ENCODE measurements at places on chromosomes 3 and 15.
A peak's percentile ranks its signal among the peaks of the same experiment; 100 is the strongest.

DNA sequence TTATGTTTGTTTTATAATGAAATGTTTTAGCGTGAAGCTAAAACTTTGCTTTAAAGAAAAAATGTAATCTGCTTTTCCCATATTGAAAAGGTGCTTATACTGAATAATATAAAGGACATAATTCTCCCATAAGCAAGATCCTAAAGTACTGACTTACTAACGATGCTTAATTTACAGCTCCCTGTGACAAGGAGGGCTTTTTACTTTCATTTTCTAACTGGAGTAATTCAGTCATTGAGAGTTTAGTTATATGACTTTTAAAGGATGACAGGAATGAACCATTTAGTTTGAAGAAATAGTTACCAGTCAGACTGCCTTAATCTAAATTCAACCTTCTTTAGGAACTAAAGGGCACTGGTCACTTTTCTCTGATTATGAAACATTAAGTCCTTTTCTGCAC, 19.3 kb upstream of the ZPLD1 start:
- DNase-seq, result no peak

- DNase-seq, result no peak
Observed at GRCh38 chr3:107452436-107452835, 70.3 kb upstream of the BBX start.

DNA sequence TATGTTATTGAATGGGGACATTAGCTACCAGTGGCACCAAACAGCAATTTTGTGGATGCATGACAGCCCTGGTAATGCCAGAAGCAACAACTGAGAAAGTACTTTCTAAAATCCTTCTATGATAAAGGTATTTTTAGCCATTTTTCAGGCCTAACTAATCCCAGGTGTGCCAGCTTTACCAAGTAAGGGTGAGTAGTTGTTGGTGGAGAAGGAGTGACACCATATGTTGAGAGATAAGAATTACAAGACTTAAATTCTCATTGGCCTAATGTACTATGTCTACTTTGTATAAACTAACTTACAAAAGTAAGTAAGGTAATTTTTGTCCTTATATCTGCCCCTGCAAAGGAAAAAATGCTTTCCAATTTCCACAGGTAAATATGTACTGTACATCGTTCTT, 4.1 kb upstream of the COX17 start:
- peak; percentile 65 for DNase-seq

DNA sequence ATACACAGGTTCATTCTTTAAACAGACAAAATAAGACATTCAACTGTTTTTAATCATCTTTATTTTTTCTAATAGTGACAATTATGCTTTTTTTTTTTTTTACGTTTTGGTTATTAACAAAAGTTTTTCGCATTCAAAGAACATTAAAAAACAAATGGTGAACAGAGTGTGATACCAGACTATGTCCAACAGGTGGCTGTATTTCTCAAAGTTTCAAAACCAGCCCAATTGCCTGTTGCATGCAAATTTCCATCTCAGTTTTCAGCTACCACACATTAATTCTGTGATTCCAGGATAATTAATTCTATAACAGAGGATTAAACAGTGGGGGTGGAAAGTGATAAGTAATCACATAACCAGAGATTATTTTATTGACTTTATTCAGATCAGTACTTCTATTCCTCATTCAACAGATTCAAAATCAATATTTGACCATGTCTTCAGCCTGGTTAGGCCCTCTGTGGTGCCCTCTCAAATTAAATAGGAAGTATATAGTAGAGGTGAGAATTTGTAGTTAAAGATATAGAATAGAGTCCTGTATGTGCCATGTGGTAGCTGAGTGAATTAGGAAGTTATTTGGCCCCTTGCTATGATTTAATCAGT, 122.2 kb upstream of the DCBLD2 start:
- DNase-seq, result peak; percentile 51

DNA sequence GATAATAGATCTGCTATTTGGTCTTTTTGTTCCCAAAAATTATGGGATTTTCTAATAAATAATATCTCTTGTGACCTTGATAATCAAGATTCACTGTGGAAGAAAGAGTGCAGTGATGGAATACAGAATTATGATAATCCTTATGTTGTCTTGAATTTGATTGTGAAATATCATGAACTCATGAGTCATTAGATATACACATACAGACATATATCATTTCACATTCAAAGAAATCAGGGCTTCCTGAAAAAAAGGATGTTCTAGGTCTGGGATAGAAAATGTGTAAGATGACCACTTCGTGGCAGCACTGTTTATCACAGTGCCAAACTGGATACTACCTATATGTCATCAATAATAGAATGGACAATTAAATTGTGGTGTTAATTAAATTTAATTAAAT, 97.7 kb downstream of the DPH6 start:
- DNase-seq, result no peak

DNA sequence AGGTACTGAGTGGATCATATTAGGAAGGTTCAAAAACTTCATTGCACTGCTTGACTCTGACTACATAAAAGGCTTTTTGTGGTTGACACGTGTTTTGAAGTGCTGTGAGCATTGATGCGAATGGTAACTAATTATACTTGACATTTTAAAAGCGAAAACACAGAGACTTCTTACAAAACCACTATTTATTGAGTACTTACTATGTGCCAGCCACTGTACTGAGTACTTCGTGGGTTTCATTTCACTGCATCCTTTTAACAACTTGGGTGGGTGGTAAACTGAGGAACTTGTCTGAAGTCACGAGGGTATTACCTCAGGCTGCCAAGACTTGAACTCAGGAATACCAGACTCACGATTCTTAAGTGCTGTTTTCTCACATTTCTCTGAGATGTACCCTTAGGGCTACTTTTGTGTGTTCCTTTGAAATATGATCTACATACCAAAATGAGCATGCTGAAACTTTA, 45.3 kb upstream of the PPP4R2 start:
- no peak for DNase-seq

GRCh38 chr15:99974246-99974645, 241.0 kb upstream of the LYSMD4 start:
- no peak for DNase-seq

- no peak for DNase-seq
Observed at GRCh38 chr3:52684184-52684583, 1.5 kb downstream of the PBRM1 start.

GRCh38 chr3:160754371-160754854, 1.6 kb upstream of the PPM1L start:
- peak; percentile 65 for DNase-seq

GRCh38 chr3:166663194-166663593, 716.9 kb downstream of the ZBBX start:
- DNase-seq, result no peak

- DNase-seq, result no peak
Observed at GRCh38 chr3:149933008-149933407, 37.7 kb downstream of the PFN2 start.

DNA sequence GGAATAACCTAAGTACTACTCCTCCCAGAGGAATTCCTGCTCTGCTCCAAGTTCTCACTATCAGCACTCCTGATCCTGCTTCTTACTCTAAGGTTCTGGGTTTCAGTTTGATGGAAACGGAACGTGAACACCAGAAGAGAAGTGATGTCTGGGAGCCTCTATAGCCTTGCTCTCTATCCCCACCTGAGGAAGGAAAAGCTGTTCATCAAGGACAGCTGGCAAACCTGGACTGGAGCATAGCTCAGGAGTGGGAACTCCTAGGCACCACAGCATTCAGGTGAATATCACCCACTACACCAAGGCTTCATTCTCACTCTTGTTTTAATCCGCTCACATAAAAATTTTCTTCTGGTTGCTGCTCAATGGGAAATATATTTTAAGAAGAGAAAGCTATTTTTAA, 13.0 kb upstream of the CADPS start:
- no peak for DNase-seq

DNA sequence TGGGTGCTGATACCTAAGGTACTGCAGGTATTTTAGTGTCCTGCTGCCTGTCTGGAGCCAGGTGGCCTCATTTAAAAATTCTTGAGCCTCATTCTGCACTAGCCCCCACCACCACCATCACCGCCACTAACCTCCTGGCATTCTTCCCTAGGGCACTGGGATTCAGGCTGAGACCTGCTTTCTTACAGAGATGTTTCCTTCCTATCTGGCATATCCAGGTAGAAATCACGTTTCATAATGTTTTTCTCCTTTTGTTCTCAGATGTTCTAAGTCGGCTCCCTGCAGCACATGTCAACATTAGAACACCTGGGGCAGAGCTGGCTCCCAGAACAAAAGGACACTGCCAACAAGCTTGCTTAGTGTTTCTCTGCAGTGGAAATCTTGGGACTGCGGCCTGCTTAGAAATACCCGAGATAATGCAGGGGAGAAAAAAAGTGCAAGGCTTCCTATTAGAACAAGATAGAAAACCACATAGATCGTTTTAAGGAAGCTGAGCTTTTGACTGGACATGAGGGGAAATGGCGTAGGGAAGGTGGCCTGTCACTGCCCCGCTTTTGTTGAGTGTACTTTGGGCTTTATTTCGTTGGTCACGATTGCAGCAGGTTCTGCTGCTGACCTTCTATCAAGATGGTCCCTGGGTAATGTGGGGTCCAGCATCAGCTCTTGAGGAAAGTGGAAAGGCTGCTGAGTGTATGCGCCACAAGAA, 59.6 kb upstream of the PPARG start:
- no peak for DNase-seq

GRCh38 chr3:38634111-38634510, 15.4 kb downstream of the SCN5A start:
- DNase-seq, result no peak

GRCh38 chr15:97168704-97169475, 791.6 kb upstream of the ARRDC4 start:
- no peak for DNase-seq

DNA sequence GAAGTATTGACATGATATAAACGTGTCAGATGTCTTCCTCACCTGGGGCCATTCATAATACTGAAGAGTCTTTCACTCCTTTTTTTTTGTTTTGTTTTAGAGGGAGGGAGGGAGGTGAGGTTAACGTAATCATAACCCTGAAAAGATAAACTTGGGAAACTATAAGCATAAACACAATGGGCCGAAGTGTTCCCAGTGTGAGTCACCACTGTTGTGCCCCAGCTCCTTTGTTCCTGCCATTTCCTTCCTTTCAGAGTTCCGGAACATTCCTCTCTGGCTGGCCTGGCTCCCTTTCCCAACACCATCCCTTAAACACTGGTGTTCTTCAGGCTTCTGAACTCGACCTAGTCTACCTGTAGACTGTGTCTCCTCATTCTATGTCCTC, 18.6 kb downstream of the PLD1 start:
- no peak for DNase-seq

DNA sequence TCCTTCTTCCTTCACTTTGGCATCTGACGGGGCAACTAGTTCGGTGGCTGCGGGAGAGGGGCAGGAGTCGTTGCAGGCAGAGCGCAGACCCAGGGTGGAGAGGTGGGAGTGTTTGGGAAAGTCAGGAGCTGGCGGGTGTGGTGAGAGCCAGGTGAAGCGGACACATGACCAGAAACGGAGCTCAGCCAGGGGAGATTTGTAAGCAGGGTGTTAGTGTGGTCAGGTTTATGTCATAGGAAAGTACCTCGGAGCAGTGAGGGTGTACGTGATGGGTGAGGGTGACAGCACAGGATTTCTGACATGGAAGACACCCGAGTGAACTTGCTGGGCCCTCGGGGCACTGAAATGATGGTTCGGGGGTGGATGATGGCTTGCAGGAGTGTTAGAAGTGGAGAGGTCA, 247.4 kb upstream of the TPM1 start:
- DNase-seq, result no peak

GRCh38 chr3:139756529-139757103, 78.8 kb upstream of the NMNAT3 start:
- DNase-seq, result no peak

DNA sequence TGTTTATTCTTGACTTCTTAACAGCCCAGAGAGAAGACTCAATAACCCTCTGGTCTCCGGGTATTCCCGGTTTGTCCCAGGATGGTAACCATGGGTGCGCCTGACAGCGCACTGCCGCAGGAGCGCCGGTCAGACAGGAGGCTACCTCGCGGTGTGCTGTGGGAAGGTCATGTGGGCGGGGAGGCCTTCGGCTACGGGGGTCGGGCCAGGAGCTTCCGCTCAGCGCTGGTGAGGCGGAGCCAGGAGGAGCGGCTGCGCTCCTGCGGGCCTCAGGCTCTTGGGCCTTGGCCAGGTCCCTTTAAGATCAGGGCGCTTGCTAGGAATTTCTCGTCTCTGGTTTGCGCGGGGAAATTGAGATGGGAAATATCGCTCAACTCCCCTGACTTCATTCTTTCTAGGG, 182.3 kb upstream of the NDN start:
- no peak for DNase-seq

GRCh38 chr3:195550723-195551122, 7.6 kb upstream of the PPP1R2 start:
- no peak for DNase-seq

- DNase-seq, result no peak
Observed at GRCh38 chr3:158273656-158274055, 163.8 kb downstream of the RSRC1 start.

GRCh38 chr3:59133311-59133710, 83.5 kb upstream of the CFAP20DC start:
- no peak for DNase-seq

DNA sequence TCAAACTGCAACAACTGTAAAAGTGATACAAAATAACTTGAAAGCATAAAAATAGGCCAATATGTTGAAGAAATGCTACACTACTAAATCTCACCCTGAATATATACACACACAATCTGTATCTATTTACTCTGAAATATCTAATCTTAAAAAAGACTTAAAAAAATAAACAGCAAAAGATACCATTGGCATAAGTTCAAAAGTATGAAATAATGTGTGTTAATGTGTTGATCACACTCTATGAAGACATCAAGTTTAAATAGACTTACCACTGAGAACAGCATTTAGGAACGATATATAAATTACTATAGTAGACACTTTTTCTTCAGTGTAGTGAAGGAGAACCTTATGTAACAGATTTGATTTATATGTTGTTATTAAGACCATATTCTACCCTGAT, 14.1 kb upstream of the SATB1 start:
- DNase-seq, result no peak

DNA sequence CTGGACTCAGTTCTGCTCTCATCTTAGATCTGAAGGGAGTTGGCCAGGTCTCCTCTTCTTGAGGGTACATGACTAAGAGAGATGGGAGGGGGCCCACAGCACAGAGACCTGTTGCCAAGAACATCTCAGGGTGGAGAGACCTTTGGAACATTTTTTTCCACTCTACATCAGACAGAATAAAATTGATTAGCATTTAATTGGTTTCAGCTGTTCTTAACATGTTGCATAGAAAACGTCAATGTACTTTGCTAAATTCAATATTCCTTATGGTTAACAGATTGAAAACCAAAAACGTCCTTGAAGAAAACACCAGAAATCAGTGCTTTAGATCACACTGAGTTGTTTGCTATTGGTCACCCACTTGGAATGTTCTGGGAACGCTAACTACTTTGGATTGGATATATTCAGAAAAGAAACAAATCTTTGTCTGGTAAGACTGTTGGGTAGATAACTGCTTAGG, 36.4 kb upstream of the FSTL1 start:
- no peak for DNase-seq
